ENCODE measurements at places on chromosomes 11 and 22.

GRCh38 chr11:46159680-46160079, 38.4 kb upstream of the PHF21A start:
- DNase-seq = no peak

DNA sequence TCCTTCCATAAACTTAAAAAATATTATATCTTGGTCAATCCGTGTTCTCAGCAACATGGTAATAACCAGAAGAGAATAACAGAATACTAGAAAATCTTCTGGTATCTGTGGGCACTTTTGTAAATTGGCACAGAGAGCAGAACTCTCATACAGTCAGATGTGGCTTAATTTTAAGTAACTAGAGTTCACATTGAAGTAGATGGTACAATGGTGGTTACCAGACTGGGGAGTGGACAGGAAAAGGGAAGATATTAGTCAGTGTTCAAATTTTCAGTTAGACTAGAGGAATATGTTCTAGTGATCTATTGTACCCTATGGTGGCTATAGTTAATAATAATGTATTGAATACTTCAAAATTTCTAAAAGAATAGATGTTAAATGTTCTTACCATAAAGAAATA, 6.9 kb downstream of the OR52H1 start:
- no peak for DNase-seq

- no peak for DNase-seq
Observed at GRCh38 chr22:46902436-46902835, 140.0 kb downstream of the TBC1D22A start.

DNA sequence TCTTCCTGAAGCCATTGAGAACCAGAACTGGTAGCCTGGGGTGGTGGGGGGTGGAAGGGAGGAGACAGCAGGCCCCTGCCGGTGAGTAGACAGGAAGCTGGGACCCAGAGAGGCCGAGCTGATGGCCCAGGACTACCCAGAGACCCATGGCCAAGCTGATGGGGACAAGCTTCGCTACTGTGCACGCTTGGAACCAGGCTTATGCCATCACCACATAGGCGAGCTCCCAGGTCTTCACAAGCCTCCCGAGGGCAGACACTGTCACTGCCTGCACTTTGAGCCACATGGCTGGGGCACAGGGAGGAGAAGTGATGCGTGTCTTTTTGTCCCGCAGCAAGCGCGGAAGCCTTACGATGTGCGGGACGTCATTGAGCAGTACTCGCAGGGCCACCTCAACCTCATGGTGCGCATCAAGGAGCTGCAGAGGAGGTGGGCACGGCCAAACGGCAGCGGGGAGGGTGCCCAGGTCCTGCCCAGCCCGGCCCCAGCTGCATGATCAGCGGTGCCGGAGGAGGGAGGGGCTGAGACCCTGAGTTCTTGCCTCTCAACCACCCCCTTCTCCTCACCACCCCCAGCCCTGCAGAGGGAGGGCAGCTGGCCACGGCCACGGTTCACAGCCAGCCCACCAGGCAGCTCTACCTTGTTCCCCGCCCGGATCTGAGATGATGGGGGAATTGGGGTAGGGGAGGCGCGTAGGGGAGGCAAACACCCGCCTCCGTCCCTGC, 76.0 kb upstream of the KCNQ1OT1 start:
- no peak for DNase-seq

GRCh38 chr11:64000026-64000739, 13.9 kb downstream of the OTUB1 start:
- no peak for DNase-seq

- peak; percentile 54 for DNase-seq
Observed at GRCh38 chr11:57248780-57249383, 11.8 kb upstream of the APLNR start.

DNA sequence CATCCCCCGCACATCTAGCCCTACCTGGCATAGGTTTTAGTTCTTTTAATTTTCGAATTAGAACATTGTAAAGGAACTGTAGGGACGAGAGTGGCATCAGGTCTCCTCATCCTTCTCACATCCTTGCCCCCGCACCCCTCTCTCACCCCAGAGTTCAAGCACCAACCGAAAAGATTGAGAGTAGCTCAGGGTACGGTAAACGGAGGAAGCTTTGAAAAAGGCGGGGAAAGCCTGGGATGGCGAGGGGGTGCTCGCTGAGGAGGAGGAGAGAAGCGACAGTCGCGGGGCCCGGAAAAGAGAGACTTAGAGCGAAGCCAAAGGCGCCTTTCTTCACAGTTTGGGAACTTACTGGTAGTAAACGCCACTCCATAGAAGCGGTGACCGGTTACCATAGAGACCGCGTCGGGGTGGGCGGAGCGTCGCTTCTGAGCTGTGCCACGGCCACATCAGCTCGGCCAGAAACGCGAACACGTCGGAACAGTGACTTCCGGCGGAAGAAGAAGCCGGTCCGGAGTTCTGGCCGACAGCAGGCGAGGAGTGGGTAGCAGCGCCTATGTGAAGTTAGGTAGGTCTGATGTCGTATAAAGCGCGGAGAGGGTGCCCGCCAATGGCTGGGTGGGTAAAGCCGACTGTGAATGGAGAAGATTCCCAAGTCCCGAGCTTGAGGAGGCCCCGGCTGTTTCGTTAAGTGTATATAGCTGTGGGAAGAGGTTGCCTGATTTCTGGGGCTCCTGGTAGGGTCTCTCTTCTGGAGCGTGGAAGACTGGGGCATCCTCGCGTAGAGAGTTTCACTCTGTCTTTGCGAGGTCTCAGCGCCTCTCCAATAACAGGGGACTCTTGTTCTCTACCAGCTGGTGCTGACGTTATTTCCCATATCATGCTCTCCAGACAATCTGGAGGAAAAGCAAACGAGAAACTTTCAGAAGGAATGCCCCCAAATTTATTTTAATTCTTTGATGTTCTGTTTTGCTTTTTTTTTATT, at the start of the genes DCDC1 and DNAJC24:
TSS of gene DCDC1 (minus strand) at position 392 of the 982 bp plus-strand sequence. CDS start 41,459 bp downstream, outside the sequence.
TSS of gene DNAJC24 (plus strand) at position 513 of the 982 bp plus-strand sequence. CDS start 889 bp downstream, outside the sequence.
- peak; percentile 95 for DNase-seq

- DNase-seq = no peak
Observed at GRCh38 chr11:9459667-9460321, 1.0 kb upstream of the ZNF143 start.

GRCh38 chr11:128294001-128294670, 293.2 kb downstream of the ETS1 start:
- DNase-seq = no peak

GRCh38 chr11:134337051-134337450, 5.3 kb downstream of the GLB1L2 start:
- no peak for DNase-seq

DNA sequence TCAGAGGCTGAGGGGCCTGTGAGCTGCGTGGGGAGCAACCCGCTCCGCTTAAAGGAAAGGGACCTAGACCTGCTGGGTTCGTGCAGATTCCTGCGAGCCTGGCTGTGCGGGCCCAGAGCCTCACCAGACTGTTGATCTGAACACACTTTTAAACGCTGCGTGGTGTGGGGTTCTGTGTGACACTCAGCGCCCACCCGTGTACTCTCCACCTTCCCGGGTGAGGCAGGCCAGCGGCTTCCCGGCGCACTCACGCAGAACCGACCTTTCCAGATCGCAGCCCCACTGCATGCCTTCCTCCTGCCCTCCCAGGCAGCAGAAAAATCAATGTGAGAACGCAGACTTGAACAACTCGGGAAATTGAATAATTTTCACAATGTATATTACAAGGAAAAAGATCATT, 388.6 kb downstream of the TBC1D22A start:
- DNase-seq = no peak

GRCh38 chr11:15053191-15053685, 20.2 kb upstream of the CALCB start:
- DNase-seq = no peak

DNA sequence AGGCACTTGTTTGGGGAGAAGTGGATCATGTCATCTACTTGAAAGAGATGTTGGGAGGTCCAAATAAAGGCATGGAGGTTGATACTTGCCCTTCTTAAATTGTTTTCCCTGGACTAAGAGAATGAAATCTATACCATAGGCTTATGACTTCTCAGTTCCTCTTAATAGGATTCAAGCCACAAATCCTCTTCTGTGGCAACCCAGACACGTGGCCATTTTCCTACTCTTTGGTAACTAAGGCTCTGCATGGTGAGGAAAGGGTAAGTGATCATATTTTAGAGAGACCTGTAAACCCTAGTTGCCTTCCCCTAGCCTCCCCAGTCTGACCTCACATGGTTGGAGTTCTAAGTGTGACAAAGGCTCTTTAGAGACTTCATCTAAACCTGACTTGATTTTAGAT, 72.9 kb upstream of the CD44 start:
- no peak for DNase-seq

DNA sequence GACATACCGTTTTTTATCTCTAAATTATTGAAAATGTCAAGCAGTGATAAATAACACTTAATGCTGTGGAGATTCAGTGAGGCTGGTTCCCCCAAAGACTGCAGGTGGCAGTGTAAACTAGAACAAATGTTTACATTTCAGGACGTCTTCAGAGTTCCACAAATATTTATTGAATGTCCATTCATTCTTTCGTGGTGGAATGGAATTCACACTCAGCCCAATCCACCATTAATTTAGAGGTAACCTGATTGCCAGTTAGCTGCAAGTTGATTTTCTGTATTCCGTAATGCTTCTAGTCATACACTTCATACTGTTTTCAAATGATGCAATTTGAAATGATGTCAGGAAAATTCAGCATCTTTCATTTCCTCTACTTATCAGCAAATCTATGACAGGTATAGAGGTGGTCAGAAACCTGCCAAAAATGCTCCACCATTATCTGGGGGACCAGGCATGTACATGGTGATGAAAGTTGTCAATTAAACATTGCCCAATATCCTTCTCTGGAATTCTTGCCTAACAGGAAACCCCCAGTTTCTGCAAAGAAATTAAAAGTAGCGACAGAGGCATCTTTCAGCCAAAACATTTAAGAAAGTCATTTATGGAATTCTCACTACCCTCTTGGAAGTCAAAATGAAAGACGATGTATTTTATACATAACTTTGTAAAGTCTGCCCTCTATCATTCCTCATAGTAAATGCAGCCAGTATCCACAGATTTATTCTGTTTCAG, 94.3 kb upstream of the BMAL1 start:
- DNase-seq = no peak

DNA sequence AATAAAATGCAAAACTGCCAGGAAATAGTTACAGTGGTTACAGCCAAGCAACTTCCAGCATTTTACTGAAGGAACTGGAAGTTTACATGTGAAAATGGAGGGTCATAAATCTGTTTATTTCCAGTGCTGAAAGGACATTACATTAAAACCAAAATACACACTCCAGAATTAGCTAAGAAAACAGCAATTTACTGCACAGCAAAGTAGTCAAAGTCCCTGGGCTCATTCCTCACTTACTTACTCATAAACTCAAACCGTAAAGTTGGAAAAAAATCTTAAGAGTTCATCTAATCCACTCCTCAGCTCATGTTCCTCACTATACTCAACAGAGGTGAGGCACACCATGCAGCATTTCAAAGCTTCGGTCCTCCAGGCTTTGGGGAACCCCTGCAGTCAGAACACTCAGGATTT, 17.4 kb downstream of the CTSC start:
- DNase-seq = no peak

- no peak for DNase-seq
Observed at GRCh38 chr11:116176484-116177005, 596.2 kb downstream of the BUD13 start.

- DNase-seq = no peak
Observed at GRCh38 chr22:32603651-32604540, 129.3 kb downstream of the FBXO7 start.

DNA sequence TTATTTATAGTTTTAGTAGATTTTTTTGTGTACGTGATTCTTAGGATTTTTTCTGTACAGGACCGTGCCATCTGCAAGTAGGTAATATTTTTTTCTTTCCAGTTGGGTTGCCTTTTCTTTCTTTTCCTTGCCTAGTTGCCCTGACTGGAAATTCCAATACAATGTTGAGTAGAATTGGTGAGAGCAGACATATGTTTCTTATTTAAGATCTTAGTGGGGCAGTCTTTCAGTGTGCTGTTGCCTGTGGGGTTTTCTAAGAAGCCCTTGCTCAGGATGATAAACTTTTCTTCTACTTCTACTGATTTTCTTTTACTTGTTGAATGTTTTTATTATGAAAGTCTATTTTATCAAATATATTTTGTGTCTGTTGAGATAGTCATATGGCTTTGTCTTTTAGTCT, 33.0 kb downstream of the ATXN10 start:
- no peak for DNase-seq

DNA sequence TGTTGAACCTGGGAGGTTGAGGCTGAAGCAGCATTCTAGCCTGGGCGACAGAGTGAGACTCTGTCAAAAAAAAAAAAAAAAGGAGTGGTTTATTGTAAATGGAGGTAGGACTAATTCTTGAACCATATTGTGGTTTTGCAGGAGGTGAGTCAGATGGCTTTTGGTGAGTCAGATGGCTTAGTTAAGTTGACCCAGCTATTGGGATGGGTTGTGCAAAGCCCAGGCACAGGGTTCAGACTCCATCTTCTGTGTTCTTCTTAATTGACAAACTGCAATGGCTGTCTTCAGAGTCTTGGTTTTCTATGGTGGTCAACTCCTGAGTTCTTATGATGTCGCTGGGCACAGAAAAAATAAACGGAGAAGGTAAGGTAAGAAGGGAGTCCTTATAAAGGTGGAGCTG, 182.7 kb downstream of the ADAMTS15 start:
- DNase-seq = no peak

DNA sequence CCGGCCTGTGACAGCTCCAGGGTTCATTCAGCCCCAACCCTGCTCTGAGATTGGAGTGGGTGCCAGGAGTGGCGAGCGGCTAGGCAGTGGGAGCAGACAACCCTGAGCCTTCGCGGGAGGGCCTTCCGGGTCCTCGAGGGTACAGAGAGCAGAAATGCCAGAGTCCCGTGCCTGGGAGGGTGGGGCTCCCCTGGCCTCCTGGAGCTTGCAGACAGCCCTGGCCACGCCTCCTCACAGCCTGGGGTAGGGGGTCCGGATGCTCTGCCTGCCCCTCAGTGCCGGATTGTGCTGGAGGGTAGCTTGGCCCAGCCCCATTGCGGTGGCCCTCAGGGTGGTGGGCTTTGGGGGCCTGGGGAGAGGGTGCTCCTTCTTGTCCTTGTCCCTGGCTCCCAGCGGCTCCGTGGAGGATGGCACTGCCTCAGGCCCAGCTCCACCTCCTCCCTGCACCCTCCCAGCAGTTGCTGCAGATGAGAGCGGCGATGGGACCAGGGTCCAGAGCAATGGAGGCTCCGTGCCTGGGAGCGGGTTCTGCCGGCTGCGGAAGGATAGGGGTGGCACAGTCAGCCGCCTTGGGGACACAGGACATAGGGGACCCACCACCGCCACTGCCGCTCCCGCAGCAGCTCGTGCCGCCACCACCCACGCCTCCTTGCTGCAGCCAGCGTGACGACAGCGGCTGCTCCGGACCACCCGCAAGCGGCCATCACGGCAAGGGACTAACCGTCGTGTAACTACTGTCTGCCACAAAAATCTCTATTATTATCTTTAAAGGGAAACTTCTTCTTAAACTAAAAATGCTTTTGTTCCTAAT, 34.9 kb upstream of the OR10G7 start:
- peak; percentile 79 for DNase-seq

DNA sequence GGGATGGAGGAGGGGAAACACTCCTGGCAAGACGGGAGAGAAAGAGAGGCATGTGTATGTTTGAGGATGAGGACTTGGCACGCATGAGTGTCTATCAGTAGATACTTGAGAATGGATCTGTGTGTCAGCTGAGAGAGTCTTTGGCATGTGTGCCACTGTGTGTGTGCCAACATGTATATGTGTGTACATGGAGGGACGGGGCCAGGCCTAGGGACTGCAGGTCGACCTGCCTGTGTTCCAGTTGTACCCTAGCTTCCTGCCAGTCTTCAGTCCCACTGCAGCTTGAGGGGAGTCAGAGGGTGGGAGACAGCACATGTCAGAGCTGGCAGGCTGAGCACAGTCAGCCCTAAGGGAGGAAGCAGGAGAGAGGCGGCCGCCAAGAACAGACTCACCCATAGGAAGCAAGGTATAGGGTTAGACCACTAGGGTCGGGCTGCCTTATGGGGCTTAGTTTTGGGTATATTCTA, 5.6 kb downstream of the CLCF1 start:
- DNase-seq = no peak
